ENCODE measurements at places on chromosomes 2 and 18. TPM values are rescaled to one million over a fixed set of nuclear protein-coding genes. Genes with fewer than 3 reads are reported as not detected.
A peak's percentile ranks its signal among the peaks of the same experiment; 100 is the strongest.

- DNase-seq = no peak
These were observed 37.4 kb upstream of the MYO3B start for GRCh38 chr2:170140561-170140960.

GRCh38 chr2:189952536-189953109 lies 109.9 kb downstream of the MSTN start:
- no peak for DNase-seq

DNA sequence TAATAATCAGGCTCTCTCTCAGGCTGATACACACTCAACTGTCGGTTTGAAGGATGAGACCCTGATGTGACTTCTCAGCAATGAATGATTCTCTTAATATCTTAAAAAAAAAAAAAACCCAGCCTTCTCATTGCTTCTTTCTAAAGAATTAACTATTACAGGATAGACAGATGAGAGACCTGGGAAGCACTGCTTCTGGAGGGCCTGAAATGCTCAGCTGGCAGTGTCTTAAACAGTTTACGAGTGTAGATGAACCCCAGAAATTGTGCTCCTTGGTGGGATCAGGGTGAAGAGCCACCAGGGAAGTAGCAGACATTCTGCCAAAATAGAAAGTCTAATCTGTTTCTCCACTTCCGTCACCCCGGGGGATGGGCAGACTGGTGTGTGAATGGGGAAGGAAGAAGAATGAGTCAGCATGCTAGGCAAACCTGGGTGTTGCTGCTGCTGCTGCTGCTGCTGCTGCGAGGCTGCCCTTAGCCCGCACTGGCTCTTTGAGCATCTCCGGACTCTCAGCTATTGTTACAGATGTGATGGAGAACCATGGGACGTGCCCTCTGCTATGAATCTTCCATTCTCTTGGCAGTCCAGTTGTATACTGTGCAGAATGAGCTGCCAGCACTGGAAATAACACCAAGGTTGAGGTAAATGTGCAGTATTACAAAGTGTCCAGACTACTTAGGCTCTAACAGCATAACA lies 158.4 kb downstream of the SETBP1 start:
- DNase-seq = peak; percentile 69

DNA sequence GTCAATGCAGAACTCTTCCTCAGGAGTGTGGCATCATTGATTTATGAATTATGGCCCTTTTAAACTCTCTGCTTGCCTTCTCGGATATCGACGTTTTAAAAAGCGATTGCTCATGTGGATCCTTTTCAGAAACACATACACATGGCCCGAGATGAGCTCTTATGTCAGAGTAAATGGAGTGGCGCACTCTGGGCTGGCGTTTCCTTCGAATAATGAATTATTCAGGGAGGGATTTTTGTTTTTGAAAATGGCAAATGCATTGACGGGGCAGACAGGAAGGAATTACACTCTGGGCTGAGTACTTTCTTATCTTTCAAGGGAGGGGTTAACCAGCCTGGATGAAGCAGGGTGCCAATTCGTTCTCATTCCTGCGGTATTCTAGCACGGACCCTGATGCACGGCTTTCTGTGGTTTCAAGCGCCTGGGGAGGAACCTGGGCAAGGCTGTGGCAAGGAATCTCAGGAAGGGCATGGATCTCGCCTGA lies 142.7 kb downstream of the PRKCE start:
- DNase-seq = no peak

- DNase-seq = peak; percentile 81
These were observed 22.5 kb upstream of the RAB27B start for GRCh38 chr18:54805571-54806334.

DNA sequence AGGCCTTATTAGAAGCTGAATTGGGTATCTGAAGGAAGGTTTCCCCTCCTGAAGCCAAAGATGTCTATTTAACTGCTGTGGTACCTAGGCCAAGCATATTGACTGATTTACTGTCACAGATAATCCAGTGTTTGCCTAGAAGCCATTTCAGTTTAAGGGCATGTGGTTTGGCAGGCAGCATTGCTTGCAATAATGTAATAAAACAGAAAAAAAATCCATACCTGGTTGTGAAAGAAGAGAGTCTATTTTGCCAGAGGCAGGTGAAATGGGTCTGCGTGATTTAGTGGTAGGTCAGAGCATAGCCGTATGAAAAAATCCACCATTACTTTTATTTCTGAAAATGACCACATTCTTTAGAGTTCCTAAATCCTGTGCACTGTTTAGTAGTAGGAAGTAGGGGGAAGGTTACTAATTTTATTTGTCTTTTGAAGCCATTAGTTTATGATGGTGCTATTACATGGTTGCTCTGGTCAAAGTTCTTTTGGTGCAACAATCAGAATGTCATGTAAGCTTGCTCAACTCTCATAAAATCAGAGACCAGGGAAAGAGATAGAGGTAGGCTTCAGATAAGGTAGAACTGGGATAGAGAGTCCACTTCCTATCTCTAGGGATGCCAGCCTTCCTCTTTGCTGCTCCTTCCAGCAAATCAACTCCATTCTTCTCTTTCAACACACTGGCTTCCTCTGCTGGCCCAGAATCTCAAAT lies 343.4 kb downstream of the GPD2 start:
- DNase-seq = no peak

DNA sequence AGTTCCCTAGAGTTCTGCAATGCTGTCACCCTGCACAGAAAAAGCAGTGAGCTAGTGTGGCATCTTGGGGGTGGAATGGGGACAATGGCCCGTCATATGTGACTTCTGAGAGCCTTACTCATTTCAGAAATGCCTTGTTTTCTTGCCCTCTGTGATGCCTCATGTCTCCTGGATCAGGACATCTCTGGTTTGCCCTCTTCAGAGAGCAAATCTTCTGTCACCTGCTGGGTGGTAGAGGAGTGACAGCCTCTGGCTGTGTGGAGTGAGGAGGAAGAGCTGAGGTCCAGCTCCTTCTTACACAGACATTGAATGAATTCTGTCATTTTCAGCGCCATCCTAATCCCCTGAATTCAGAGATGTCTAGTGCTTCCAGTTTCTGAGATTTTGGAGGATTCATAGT lies 55.6 kb upstream of the PHLPP1 start:
- no peak for DNase-seq

DNA sequence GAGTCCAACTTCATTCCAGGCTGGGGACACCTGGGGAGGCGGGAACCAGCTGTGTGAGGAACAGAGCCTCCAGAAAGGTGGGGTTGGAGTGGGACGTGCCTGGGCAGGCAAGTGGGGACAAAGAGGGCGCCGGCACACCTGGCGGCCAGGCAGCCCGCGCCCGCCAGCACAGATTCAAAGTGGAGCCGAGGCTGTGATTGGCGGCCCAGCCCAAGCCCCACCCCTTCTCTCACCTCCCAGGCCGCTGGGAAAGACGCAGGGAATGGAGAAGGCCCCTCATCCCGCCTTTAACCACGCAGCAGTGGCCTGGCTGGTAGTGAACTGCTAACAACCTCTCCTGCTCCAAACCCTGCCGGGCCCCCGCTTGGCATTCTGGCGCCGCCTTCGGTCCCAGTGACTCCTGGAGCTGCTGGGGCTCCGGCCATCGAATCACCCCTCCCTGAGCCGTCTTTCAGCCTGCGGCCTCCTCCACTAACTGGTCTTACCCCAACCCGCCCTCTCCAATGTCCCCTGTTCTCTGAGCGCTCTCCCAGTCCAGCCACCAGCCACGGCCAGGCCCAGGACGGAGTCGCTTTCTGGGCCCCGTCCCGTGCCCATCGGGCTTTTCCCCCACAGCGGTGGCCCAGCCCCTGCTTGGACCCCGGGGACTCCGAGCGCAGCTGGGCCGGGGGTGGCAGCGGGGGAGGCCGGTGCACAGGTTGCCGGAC lies 27.9 kb upstream of the PTMA start:
- DNase-seq = peak; percentile 50

DNA sequence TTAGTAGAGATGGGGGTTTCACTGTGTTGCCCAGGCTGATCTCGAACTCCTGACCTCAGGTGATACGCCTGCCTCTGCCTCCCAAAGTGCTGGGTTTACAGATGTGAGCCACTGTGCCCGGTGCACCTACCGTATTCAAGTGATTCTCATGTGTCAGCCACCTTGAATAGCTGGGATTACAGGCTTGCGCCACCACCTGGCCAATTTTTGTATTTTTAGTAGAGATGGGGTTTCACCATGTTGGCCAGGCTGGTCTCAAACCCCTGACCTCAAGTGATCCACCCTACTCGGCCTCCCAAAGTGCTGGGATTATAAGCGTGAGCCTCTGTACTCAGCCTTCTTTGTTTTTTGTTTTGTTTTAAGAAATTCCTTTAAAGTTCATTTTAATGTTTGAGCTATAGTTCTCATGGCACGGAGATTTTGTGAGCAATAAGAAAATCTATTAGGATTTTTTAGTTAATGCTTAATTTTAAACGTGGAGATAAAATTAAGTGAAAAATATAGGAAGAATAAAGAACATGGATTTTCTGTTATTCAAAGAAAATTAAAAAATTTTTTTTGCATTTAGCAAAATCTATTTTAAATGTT lies 242.6 kb downstream of the PHLPP1 start:
- peak; percentile 51 for DNase-seq

GRCh38 chr18:75211002-75211621 lies 515 bp downstream of the TSHZ1 start:
- DNase-seq = peak; percentile 64

DNA sequence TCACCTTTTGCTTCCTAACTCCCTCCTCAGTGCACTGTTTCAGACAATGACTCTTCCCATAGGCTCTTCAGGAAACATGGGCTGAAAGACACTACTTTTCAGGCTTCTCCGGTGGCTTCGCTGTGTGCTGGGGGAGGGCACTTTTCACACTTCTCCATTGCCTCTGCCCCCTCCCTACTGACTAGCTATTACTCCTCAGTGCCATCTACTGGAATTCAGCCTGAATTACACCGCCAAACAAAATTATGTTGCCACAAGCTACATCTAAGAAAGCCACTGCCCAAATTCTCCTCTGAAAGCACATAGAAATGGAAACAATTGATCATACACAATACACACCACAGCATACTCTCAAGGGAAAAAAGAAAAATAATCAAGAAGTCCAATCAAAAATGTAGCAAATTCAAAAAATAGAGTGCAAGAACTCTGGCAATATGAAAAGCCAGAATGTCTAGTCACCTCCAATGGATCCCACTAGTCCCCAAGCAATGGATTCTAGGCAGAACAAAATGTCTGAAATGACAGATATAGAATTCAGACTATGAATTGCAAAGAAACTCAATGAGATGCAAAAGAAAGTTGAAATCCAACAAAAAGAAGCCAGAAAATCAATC lies 1139.4 kb upstream of the GYPC start:
- peak; percentile 21 for DNase-seq

DNA sequence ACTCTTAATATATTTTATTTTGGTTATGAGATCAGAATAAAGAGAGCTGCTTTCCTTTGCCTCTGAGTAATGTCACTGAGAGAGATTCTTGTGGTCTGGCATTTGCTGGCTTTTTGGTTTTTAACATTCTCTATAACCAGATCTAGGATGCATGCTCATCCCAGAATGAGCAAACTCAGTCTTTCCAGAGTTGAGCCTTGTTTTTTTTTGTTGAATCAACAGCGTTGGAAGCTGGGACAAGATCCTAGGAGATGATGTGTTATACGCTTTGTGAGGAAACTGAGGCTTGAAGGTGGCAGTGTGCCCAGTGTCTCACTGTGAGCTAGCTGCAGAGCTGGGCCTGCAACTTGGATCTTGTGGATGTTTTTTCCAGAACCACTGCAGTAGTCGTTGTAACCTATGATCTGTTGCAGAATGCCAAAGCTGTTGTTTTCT lies 19.5 kb downstream of the MYO1B start:
- DNase-seq = peak; percentile 96

DNA sequence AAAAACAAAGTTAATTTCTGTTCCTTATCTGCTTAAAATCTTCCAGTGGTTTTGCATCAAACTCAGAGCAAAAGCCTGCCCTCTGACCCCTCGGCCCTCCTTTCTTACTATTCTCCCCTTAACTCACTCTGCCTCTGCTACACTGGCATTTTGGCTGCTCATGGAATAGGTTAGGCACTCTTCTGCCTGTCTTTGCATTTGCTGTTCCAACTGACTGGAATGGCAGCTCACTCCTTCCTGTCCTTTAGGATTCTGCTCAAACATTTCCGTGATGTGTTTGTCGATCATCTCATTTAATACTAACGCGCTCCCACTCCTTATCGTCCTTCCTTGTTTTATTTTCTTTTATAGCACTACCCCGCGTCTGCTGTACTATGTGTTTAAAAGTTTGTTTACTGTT lies 815 bp downstream of the CEBPZ start:
- peak; percentile 44 for DNase-seq

DNA sequence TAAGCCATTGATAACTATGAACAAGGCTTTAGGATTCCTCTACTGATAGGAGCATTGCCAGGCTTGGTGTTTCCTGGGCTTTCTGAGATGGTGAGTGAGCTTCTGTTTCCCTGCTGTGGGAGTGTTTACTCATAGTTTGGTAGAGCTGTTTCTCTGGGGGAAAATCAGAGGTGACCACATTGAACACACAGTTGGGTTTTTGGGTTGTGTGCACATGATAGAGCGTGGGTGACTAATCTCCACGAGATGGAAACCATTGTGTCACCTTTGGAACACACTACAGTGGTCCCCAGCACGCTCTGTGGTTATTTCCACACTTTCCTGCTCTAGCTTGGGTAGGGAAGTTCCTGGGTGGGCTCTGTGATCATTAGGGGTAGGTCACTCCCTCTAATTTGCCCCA lies 5.4 kb downstream of the IL1R1 start:
- peak; percentile 68 for DNase-seq

DNA sequence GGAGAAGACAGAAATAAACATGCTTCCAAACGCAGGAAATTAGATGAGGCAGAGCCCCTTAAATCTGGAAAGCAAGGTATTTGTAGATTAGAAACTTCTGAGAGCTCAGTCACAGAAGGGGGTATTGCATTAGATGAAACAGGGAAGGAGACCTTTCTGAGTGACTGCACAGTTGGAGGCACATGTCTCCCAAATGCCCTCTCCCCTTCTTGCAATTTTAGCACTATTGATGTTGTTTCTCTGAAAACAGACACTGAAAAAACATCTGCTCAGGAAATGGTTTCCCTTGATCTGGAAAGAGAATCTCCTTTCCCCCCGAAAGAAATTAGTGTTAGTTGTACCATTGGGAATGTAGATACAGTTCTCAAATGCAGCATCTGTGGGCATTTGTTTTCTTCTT lies 33.5 kb downstream of the ZNF407 start:
- no peak for DNase-seq

GRCh38 chr2:213237251-213237650 lies 47.0 kb upstream of the SPAG16 start:
- DNase-seq = no peak

DNA sequence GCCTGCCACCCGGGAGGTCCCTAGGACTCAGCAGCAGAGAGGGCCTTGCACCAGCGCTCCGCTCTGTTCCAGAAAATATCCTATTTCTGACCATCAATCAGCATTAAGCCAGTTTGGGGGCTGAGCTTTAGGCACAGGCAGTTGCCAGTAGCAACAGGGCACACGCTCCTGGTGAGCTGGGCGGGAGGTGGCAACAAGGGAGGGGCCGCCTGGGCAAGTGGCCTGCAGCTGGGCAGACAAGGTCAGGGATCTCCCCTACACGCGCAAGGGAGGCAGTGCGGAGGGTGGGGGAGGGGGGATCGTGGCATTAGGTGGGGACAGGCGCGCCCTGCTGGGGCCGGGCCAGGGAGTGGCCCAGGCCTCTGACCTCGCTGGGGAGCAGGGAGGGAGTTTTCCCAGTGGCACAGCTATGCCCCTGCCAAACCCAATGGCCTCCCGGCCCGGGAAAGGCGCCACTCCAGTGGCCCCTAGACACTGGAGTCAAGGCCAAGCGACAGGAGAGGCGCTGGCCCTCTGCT lies 302.8 kb downstream of the NCKAP5 start:
- DNase-seq = no peak

LOXHD1 gene
- total RNA-seq = not detected

NCKAP1 gene
- 169 TPM for total RNA-seq

SULT1C4 gene
- total RNA-seq = not detected

PRSS56 gene
- not detected for total RNA-seq

DCC gene
- not detected for total RNA-seq

TTN gene
- total RNA-seq = not detected

SH3RF3 gene
- total RNA-seq = 5.2 TPM

RGPD6 gene
- total RNA-seq = 27.9 TPM
